ENCODE measurements at places on chromosomes 5 and 9. TPM values are rescaled to one million over a fixed set of nuclear protein-coding genes. Genes with fewer than 3 reads are reported as not detected.

- DNase-seq = no peak
Measured at GRCh38 chr5:130706696-130707095, 458.4 kb downstream of the HINT1 start.

DNA sequence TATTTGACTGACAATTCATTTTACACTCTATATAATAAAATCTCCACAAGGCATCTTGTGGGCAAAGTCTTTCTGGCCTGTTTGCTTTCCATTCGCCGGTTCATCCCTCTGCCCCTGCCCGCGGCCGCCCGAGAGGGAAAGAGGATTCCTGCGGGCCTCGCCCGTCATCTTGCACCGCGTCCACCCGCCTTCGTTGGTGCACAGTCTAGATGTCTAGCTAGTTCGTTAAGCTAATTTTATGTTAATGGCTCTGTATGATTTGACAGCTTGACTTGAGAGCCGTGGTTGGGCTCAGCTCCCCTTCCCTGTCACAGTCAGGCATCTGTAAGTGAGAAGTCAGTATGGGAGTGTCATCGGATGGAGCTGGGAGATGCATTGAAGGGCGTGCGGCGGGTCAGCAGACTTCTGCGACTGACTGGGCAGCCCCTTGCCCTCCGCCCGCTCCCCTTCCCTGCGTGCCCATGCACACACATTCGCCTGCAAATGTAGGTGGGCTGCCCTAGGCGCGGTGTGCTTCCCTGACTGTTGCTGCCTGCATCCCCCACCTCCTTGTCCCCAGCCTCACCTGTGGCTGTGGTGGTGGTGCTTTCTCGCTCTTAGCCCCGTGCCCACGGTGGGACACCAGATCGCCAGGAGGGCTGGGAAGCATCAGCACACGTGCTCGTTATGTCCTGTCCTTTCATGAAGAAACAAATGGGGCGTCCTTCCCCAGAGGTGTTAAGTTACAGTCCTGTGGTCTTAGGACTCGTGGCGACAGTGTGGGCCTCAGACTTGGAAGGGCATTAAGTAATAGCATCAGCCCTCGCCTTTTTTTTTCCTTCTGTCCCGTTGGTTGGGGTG is 25.9 kb upstream of the PRDM12 start:
- no peak for DNase-seq

- no peak for DNase-seq
Measured at GRCh38 chr5:109713453-109713852, 23.7 kb downstream of the MAN2A1 start.

C7 gene
- total RNA-seq = 18.9 TPM

GRCh38 chr9:94799578-94800264 is 73.2 kb downstream of the AOPEP start:
- no peak for DNase-seq

- no peak for DNase-seq
Measured at GRCh38 chr5:169805527-169805934, 168.5 kb downstream of the DOCK2 start.

- DNase-seq = no peak
Measured at GRCh38 chr5:131496400-131496713, 138.7 kb downstream of the RAPGEF6 start.

DNA sequence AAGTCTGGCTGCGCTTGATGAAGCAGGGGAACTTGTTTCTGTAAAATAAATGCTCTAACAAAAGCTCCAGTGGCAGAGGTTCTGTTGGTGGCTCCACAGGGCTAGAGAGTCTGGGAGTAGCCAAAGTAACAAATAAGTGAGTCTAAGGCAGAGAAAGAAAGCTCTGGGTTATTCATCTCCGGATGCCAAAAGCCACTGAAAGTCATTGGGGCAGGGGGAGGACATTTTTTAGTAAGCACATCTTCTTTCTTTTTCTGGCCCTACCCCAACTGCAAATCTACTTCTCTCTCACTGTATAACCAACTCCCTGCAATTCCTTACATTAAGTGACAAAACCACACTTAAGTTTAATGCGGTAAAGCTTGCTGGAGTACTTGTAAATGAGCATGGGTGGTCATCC is 141.6 kb downstream of the INSYN2B start:
- no peak for DNase-seq

- DNase-seq = no peak
Measured at GRCh38 chr5:126464016-126464415, 40.8 kb downstream of the GRAMD2B start.

ACTBL2 gene
- not detected for total RNA-seq

DNA sequence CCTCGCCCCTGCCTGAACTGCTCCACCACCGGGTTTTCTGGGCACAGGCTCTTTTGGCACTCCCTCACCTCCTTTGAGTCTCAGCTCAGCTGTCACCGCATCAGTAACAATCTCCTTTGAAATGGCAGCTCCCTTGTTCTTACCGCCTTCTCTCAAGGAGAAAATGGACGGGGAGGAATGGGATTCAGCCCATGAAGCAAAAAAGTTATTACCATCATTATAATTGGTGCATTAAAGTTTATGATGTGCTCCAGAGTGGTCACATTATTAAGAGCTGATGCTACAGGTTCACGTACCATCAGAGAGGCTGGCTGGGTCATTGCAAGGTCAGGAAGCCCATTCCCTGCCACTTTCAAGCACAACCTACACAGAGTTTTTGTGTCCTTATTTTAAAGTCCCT is 344.7 kb downstream of the AGTPBP1 start:
- no peak for DNase-seq

Measured in type B pancreatic cell (in vitro differentiated cells).